ENCODE measurements at places on chromosomes 4 and X.

GRCh38 chrX:11577603-11578002 is 88.1 kb downstream of the ARHGAP6 start:
- DNase-seq: no peak

GRCh38 chr4:6834867-6835266 is 52.3 kb downstream of the KIAA0232 start:
- DNase-seq: peak; percentile 14

DNA sequence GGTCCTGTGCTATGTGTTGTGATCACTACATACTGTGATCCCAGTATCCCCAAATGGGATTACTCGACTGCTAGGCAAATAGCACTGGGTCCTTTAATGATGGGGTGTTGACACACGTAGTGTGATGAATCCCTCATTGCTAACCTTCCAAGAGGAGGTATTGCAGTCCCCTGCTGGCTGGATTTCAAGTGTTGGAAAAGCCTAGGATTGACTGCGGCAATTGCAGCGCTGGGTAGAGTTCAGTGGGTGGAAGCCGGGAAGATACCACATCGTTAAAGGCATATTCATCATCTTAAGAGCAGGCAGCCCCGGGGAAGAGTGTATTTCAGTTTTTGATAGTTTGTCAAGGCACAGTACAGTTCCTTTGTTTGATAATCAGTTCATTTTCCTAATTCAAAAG is 159.9 kb downstream of the TRIML1 start:
- peak; percentile 35 for DNase-seq

- DNase-seq: peak; percentile 67
Measured at GRCh38 chr4:41692717-41693345, 55.7 kb downstream of the PHOX2B start.

GRCh38 chr4:15012017-15012788 is 9.9 kb downstream of the CPEB2 start:
- no peak for DNase-seq

- DNase-seq: no peak
Measured at GRCh38 chrX:44332437-44332836, 11.0 kb downstream of the EFHC2 start.
